ENCODE measurements at places on chromosomes 12 and 14.

DNA sequence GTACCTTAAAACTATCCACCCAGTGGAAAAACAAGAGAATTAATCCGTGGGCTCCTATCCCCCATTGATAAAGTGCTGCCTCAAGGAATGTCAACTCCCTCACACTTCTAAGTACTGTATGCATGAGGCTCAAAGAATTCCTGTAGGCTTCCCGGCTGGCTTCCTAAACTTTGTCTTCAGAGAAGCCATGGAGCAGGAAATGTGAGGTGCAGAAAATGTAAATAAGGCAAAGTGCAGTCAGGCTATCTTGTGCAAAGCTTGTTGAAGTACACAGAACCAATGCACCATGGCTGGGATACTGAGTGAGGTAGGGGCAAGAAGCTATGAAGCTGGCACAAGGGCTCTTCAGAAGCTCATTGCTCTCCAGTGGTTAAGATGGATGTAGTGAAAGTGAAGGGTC lies 611.0 kb downstream of the FSCB start:
- DNase-seq = no peak

- DNase-seq = no peak
Observed at GRCh38 chr14:68961361-68961760, 17.7 kb downstream of the ACTN1 start.

GRCh38 chr12:97800561-97800960 lies 338.0 kb downstream of the RMST start:
- no peak for DNase-seq

DNA sequence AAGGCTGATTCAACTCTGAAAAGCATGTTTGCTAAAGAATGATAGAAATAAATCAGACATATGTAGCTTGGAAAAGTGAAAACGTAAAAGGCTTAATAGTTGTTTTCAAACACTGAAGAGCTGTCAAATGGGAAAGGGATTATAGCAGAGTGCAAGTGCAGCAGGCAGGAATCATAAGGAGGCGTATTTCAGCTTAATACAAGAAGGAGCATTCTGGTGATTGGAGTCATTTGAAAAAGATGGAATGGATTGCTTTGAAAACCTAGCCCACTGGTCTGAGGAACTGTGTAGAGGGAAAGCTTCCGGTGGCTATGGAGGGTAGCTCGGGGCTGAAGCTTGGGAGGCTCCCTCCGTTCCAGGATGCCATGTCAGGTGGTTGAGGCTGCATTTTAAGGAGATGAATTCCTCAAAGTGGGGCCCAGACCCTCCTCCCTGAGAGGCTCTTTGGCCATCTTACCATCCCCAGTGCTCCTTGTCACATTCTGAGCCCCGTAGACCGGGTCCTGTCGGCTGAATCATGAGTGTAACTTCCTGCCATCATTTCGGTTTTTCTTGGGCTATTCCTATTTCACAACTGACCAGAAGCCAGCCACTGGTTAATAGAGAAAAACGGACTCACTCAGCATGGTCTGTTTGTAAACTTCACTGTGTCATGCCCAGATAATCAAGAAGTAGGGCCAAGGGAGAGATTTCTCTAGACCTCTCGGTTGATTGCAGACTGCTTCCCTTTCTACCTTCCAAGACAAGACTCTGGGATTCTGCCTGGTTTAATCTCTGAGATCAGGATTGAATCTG lies 6.5 kb downstream of the WNT5B start:
- DNase-seq = no peak

GRCh38 chr12:52813885-52814709 lies at the start of gene KRT4:
Gene KRT4, minus strand, starts transcription at chr12:52814116. Its CDS starts 58 bp downstream, at chr12:52814058.
- no peak for DNase-seq

DNA sequence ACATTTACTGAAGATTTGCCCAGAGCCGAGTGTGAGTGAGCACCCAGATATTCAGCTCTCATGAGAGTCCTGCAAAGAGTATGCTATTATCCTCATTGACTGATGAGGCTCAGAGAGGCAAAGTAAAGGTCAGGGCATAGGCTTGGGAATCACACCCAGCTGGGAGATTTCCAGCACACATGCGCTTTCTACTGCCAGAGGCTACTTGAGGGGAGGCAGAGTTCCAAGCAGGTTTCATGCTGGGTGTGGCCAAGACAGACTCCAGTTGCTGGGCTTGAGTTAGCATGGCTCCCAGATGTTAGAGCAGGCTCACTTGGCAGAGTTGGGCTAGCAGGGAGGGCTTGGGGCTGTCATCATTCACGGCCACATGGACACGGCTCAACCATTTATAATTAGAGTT lies 14.4 kb upstream of the FAM181A start:
- no peak for DNase-seq

GRCh38 chr14:24342889-24343288 lies 3.1 kb upstream of the RIPK3 start:
- no peak for DNase-seq

DNA sequence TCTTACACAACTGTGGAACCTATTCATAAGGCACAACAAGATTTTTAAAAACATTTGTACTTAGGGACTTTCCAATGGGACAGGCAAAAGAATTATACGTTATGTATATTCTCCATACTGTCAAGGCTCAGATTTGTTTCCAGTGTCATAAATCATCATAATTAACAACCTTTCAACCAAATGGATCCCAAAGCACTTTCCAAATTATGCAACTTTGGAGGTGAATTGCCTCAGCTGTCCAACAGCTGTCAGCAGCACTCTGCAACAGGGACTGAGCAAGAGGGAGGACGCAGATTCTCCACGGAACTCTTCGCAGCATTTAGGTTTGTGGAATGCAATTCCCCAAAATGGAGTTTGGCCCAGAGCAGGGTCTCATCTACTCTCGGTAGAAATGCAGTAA lies 186.6 kb downstream of the PAX9 start:
- no peak for DNase-seq

DNA sequence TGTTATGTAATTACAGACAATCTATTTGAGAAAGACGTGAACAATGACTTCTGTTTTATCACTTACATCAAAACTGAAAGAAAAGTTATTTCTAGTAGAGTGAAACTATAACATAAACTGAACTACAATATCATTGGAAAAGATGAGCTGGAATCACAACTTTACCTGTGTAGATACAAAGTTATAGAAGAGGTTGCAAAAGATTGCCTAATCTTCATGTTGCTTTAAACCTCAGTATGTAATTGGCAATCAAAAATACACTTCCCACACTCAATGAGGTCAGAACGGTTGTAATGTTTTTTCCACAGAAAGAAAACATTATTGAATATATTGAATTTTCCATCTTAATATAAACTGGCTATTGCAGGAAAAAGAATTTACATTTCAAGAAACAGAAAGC lies 37.7 kb upstream of the GXYLT1 start:
- DNase-seq = no peak

DNA sequence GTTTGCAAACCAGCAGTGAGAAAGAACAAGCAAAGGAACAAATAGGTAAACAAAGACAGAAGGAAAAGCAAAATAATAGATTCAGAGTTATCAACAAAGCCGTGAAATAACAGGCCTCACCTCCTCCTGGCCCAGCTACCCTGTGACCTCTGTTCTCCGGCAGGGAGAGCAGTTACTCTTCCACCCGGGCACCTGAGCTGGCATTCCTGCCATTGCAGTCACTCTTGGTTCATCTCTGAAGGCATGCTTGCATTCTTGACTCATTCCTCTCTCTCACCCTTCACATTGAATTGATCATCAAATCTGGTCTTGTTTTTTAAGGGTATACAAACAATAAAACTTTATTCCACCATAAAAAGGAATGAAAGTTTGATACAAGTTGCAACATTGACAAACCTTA lies 95.1 kb downstream of the TTC8 start:
- no peak for DNase-seq

DNA sequence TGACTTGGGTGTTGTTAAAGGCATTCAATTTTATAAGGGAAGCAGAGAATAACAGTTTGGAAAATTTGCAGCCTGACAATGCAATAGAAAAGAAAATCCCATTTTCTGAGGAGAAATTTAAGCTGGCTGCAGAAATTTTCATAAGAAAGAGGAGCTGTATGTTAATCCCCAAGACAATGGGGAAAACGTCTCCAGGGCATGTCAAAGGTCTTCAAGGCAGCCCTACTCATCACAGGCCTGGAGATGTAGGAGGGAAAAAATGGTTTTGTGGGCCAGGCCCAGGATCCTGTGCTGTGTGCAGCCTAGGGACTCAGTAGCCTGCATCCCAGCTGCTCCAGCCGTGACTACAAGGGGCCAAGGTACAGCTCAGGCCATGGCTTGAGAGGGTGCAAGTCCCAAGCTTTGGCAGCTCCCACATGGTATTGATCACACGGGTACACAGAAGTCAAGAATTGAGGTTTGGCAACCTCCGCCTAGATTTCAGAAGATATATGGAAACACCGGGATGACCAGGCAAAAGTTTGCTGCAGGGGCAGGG lies 846.4 kb downstream of the C12orf50 start:
- DNase-seq = no peak

DNA sequence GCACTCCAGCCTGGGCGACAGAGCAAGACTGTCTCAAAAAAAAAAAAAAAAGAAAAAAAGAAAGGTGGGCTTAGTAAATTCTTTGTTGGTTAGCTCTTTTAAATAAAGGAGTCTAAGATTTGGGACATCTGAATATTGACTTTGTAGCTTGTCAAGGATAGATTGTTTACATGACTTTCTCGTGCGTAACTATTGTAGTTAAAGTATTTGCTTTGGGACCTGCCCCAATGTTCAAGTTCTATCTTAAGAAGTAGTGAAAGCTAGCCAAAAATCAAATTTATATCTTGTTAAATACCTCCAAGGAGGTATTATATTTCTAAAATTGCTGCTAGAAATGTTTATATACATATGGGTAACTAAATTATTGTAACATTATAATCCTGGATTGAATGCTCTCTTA lies 32.4 kb downstream of the PTPN21 start:
- no peak for DNase-seq

DNA sequence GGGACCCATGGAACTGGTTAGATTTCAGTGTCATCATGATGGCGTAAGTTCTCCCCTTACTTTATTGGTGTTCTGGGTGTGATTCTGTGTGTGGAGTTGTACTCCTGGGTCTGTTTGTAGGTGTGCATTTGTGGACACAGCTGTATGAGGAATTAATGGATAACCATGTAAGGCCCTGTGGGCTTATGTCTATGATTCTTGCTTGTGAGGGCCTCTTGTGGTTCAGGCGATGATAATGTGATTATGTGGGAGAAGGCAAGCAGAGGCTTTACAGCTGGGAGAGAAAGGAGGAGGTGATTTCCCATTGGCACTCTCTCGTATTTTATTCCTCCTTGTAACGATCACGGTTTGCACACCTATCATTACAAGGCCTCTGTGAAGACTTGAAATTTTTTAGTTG lies 96.1 kb downstream of the SCN8A start:
- DNase-seq = no peak

DNA sequence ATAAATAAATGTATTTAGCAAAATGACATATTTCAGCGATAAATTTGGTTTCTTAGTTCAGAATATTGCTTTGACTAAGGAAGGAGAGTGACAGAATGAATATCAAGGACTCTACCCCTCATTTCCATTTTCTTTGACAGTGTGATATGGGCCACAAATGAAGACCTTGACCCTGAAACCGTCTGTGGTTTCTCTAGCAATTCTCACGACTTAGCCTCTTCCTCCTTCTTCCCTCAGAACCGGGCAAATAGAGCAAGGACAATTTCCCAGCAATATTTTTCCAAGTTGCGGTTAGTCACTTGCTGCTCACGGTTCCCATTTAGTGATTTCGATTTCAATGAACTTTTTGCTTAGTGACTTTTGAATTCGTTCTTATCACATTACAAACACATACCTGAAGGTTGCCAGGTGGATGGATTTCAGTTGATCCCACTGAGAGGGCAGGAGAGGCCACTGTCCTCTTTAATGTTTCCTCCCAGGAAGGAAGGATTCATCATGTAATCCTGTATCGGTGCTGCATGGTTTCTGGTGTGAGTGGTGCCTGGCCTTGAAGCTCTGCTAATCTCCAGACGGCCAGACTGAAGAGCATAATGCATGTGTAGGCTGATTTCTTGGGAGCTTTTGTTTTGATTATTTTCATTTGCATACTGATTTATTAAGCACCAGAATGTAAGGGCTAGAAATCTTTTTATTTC lies 77.6 kb downstream of the CHST11 start:
- DNase-seq = no peak

- DNase-seq = no peak
Observed at GRCh38 chr12:48744251-48745008, 27.9 kb upstream of the CCNT1 start.

Measured in NCI-H2171 treated with DMSO at 0.1 percent for 48 hours (cell line).